ENCODE measurements at places on chromosomes 7 and 10.
A peak's percentile ranks its signal among the peaks of the same experiment; 100 is the strongest.

- H3K36me3 ChIP-seq = peaks cover 11% of the 10 kb centered on the region
- peak overlapping the region; percentile 75 for H3K4me3 ChIP-seq
- DNase-seq = no peak
- H3K27ac ChIP-seq = peak overlapping the region; percentile 96
Observed at GRCh38 chr10:103659674-103660363, 166.3 kb downstream of the NEURL1 start.

- no peak for DNase-seq
- H3K4me3 ChIP-seq = no peak overlapping the region
- no peaks in the 10 kb centered on the region for H3K36me3 ChIP-seq
- H3K4me1 ChIP-seq = no peaks in the 10 kb centered on the region
Observed at GRCh38 chr7:37007691-37008090, 283.4 kb upstream of the AOAH start.

DNA sequence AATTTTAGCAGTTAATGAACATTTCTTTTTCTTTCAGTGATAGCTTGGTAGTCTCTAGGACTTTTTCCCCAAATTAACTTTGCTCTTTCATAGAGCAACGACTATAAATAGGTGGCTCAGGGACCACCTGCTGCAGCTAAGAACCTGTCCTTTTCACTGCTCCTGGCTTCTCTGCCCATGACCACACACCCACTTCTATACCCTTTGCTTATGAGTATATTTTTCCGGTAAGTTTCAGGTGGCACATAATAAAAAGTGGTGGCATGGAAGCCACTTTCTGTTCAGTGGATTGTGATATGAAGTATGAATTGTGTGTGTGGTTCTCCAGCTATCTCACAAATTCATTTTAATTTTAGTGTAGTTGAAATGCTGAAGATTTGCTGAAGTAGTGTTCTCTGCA lies 1.2 kb downstream of the ING3 start:
- H3K4me3 ChIP-seq = peak overlapping the region; percentile 80
- peaks cover 8% of the 10 kb centered on the region for H3K4me1 ChIP-seq
- peak overlapping the region; percentile 97 for H3K27ac ChIP-seq

DNA sequence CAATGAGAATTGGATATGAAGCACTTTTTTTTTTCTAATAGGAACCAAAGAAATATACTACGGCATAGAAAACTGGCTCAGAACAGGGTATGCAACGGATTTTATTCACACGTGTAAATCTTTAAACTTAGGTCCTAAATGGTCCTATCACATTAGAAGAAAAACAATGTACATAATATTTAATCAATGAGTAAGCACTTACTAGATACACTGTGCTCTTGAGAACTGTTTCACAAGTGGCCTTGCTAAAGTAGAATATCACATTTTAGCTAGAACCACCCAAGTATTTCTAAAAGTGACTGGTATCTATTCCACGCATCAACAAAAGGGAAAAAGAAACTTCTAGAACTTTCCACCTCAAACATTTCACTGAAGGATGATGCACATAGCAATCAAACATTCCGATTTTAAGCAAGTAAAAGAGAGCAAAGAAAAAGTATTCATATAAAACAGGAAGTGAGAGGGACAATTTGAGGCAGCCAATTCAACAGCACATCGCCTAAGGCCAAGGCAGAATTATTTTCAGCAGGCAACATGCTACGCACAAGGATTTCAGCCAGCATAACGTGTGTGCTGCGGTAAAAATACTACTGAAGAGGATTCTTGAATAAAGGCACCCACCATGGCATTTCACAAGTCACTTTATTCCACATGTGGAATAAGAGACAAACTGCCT lies 55.8 kb downstream of the PARD3 start:
- H3K27ac ChIP-seq = no peak overlapping the region
- peaks cover 33% of the 10 kb centered on the region for H3K4me1 ChIP-seq
- no peak overlapping the region for H3K4me3 ChIP-seq
- H3K27me3 ChIP-seq = no peaks in the 10 kb centered on the region

GRCh38 chr7:118169146-118169545 lies 14.8 kb upstream of the LSM8 start:
- H3K4me3 ChIP-seq = no peak overlapping the region
- no peaks in the 10 kb centered on the region for H3K36me3 ChIP-seq
- no peaks in the 10 kb centered on the region for H3K27me3 ChIP-seq
- no peak overlapping the region for H3K27ac ChIP-seq
- no peak for DNase-seq
- no peaks in the 10 kb centered on the region for H3K4me1 ChIP-seq

DNA sequence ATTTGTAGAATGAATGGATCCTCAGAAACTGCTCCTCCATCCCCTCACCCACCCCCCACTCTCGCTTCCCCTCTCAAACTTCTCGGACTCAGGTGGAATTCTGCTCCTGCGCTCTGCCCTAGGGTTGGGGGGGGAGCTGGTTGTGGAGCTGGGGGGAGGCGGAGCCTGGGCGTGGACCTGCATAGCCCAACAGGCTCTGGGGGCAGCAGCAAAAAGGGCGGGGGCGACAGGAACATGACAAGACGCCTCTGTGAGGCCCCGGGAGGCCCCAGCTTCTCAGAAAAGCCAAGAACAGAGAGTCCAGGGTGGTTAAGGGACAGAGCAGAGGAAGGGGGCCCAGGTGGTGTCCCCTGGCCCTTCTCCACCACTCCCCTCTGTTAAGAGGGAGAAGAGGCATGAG lies 3.5 kb downstream of the TSC22D4 start:
- H3K4me3 ChIP-seq = peak overlapping the region; percentile 99
- H3K36me3 ChIP-seq = peaks cover 18% of the 10 kb centered on the region
- no peak for DNase-seq
- H3K4me1 ChIP-seq = peaks cover 34% of the 10 kb centered on the region
- peak overlapping the region; percentile 90 for H3K27ac ChIP-seq
- H3K27me3 ChIP-seq = no peaks in the 10 kb centered on the region

- no peaks in the 10 kb centered on the region for H3K36me3 ChIP-seq
- H3K4me3 ChIP-seq = no peak overlapping the region
- H3K4me1 ChIP-seq = no peaks in the 10 kb centered on the region
Observed at GRCh38 chr10:18860631-18861240, 187.9 kb upstream of the MALRD1 start.

DNA sequence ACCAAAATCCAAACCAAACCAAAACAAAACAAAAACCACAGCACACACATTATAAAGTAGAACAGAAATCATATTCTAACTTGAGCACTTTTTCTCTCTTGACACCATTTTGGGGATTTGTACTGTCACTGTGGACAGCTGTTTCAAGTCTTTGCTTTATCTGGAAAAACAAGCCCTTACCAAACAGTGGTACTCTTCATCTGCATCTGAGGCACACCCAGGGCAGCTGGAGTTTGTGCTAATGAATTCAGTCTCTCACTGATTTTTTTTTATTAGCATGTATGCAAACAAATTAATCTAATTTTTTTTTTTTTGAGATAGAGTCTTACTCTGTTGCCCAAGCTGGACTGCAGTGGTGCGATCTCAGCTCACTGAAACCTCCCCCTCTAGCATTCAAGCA lies 171.4 kb downstream of the RAPGEF5 start:
- H3K36me3 ChIP-seq = peaks cover 8% of the 10 kb centered on the region
- no peaks in the 10 kb centered on the region for H3K27me3 ChIP-seq
- DNase-seq = no peak
- H3K4me1 ChIP-seq = no peaks in the 10 kb centered on the region
- H3K4me3 ChIP-seq = no peak overlapping the region
- H3K27ac ChIP-seq = no peak overlapping the region

DNA sequence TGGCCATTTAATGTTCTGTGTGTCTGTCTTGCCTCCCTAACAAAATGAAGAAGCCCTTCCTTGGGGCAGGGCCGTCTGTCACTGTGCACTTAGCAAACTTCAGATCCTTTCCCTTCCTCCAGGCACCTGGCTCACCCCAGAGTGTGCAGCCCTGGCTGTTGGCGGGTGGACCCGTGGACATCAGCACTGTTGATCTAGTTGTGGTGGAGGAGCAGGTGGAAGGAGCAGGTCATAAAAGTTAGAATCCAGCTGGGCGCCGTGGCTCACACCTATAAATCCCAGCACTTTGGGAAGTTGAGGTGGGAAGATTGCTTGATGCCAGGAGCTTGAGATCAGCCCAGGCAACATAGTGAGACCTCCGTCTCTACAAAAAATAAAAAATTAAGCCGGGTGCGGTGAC lies 12.7 kb downstream of the RAB19 start:
- no peak overlapping the region for H3K27ac ChIP-seq
- H3K4me1 ChIP-seq = no peaks in the 10 kb centered on the region
- H3K4me3 ChIP-seq = no peak overlapping the region

- H3K4me1 ChIP-seq = no peaks in the 10 kb centered on the region
- no peak overlapping the region for H3K27ac ChIP-seq
- no peaks in the 10 kb centered on the region for H3K36me3 ChIP-seq
Observed at GRCh38 chr10:60096761-60097513, 190.6 kb upstream of the CCDC6 start.

DNA sequence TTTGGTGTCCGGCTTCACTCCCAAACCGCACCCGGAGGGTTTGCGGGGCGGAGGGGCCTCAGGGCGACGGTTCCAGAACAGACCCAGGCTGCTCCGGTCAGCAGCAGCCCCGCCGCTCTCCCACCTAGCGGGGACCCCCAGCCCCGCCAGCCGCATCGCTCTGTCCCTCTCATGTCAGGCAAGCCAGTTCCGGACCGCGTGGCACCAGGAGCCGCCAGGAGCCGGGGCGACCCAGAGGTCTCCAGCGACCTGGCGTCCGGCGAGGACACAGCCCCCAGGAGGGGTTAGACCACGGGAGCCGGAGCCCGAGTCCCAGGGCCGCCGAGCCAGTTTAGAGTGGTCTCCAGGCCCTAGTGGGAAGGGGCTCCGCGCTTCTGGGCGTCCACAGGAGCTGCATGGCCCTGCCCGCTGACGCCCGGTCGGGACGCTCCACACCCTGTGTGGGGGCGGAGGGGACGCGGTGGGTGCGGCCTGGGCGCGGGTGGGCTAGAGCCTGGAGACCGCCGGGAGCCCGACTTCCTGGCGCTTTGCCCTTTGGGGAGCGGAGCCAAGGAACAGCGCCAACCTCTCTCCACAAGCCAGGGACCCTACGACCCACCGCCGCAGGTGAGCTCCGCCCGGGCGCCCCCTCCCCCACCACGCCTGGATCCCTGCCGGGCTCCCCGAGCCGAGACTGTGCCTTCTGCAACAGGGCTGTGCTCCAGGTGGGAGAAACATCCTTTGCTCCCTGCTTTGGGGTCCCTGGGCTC lies 43.4 kb downstream of the ZNF117 start:
- peak overlapping the region; percentile 62 for H3K4me3 ChIP-seq
- DNase-seq = no peak
- peaks cover 8% of the 10 kb centered on the region for H3K4me1 ChIP-seq
- no peak overlapping the region for H3K27ac ChIP-seq
- no peaks in the 10 kb centered on the region for H3K36me3 ChIP-seq

DNA sequence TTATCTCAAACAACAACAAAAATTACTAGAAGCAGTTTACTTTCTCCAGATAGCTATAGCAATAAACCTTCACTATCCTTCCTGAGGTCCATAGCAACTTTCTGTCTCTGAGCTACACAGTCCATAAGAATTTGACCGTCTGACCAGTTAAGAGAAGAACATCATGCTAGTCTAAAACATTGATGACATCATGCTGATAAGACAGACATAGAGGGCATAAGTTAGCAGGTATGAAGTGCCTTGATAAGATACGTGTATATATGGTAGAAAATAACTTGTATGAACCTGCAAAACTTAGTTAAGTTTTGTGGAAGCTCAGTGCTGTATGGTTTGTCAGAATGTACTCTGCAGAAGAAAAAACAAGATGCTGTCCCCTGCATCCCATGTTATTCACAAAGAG lies 353.0 kb downstream of the GRID1 start:
- no peak overlapping the region for H3K27ac ChIP-seq
- H3K4me1 ChIP-seq = no peaks in the 10 kb centered on the region
- no peak overlapping the region for H3K4me3 ChIP-seq
- no peaks in the 10 kb centered on the region for H3K36me3 ChIP-seq

DNA sequence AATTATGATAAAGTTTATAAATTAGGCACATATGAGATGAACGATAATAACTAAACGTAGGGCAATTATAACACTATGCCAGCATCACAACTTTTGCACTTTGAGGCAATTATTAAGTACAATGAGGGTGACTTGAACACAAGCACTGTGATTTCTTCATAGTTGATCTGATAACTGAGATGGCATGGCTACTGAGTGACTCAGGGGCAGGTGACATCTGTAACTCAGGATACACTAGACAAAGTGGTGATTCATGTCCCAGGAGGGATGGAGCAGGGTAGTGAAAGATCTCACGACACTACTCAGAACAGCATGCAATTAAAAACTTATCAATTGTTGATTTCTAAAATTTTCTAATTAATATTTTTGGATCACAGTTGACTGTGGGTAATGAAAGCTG lies 98.3 kb upstream of the ARHGAP21 start:
- H3K4me1 ChIP-seq = no peaks in the 10 kb centered on the region
- H3K27ac ChIP-seq = no peak overlapping the region

- no peak for DNase-seq
- H3K27ac ChIP-seq = no peak overlapping the region
- H3K4me3 ChIP-seq = no peak overlapping the region
- no peaks in the 10 kb centered on the region for H3K36me3 ChIP-seq
- no peaks in the 10 kb centered on the region for H3K4me1 ChIP-seq
- no peaks in the 10 kb centered on the region for H3K27me3 ChIP-seq
Observed at GRCh38 chr7:88233828-88234227, 14.0 kb upstream of the SRI start.

GRCh38 chr7:135550196-135550595 lies 7.5 kb upstream of the NUP205 start:
- no peak overlapping the region for H3K27ac ChIP-seq
- H3K27me3 ChIP-seq = no peaks in the 10 kb centered on the region
- H3K36me3 ChIP-seq = no peaks in the 10 kb centered on the region

DNA sequence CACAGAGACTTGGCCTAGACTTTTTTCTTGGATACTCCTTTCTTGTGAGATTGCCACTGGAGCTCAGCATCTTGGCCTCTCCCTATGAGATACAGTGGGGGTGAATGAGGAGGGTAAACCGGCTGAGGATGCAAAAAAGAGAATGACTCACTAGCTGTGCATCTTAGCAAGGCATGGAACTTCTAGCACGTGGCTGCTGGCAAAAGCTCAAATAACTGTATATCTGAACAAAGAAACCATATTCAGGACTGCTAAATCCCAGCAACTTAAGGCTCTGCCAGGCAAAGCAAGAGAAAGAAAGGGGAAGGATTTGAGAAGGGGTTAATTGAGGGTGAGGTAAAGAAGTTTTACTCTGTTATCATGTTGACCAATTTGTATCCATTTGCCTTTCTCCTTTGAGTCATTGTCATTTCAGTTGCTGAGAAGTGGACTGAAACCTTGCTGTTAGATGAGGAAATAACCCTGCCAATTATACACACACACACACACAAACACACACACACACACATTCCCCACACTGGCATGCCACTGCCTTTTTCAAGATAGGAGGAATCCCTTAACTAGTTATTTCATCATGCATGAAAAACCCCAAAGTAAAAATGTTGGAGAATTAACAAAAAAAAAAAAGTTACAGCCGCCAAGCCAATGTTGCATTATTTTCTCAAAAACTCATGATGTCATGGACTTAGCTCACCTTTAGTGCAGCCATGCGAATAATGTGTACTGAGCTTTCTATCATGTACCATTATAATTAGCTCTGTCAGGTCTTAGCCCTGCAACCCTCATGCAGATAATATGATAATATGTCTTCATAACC lies 997.3 kb downstream of the LRMDA start:
- no peak for DNase-seq
- H3K36me3 ChIP-seq = no peaks in the 10 kb centered on the region
- H3K4me3 ChIP-seq = peak overlapping the region; percentile 38
- H3K4me1 ChIP-seq = peaks cover 26% of the 10 kb centered on the region
- no peaks in the 10 kb centered on the region for H3K27me3 ChIP-seq

All from thoracic aorta (tissue), 2 donors.